Stimulated activated CD8-positive, alpha-beta memory T cell treated with anti-CD3 and anti-CD28 coated beads, Interleukin-2, amount 100 ng/mL, for 1 hour (primary cell): ENCODE measurements at places on chromosomes 7 and 10.

DNA sequence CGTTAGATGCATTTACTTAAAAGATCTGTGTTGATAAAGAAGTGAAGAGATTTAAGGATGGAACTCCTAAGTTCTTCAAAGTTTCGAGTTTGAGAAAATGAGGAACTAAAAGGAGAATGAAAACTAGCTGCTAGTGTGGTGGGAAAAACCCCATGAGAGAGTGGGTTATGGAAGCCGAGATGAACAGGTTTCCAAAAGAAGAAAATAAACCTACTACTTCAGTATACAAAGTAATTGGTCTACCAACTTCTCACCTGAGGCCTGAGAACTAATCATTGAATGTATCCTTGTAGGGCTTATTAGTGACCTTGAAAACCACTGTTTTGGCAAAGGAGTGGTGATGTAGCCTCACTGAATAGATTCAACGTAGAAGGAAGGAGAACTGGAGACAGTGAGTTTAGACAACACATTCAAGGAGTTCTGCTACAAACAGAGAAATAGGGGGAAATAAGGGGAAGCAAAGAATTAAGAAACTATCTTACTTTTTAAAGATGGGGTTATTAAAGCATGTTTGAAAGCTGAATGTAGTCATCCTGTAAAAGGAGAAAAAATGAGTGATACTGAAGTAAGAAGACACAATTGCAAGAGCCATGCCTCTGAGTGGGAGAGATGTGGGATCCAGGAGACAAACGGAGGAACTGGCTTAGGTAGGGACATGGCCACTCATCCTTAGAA lies 50.8 kb downstream of the CH25H start:
- no peak for DNase-seq

DNA sequence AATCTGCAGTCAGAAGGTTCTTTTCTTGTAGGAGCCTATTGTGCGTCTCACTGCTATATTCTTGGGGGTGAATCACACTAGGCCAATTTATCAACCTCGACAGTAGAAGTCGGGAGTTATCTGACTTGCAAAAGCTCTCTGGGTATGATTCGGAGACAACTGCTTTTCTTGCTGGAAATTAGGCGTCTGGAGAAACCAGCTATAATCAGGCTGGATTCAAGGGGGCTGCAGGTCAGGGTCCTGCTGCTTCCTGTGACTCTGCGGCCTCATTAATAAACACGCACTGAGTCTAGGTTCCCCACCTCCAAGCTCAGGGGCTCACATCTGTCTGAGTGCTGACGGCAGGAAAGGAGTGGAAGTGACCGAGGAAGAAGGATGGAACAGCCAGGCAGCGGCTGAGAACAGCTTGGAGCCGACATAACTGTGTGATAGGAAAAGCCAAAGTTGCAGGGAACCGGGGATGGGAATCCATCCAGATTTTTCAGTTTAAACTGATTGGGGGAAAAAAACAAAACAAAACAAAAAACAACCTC lies 184.6 kb downstream of the FANK1 start:
- no peak for DNase-seq

DNA sequence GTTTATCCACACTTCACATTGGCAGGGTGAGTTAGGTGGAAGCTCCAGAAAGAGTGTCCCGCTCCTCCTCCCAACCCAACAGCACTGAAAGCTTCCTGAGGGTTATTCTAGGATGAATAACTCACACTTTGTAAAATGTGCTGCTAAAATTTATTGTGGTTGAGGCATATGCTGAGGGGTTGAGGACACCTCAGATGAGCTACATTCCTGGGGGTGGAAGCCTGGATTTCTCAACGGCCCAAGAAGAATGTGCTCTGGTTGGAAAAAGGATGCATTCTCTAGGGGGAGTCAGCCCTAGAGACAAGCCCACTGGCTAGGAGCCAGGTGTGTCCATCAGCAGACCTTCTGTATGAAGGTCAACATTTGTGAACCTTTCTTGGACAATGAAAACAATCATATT lies 91.5 kb upstream of the PDE1C start:
- no peak for DNase-seq

- DNase-seq, result no peak
Observed at GRCh38 chr7:81780914-81781693, 11.3 kb upstream of the HGF start.

- no peak for DNase-seq
Observed at GRCh38 chr10:85787881-85788280, 578.7 kb downstream of the GRID1 start.

GRCh38 chr10:31660300-31660699 lies 268.3 kb downstream of the ARHGAP12 start:
- no peak for DNase-seq

- DNase-seq, result no peak
Observed at GRCh38 chr7:42010751-42011150, 226.3 kb downstream of the GLI3 start.

- DNase-seq, result peak; percentile 45
Observed at GRCh38 chr10:101032637-101033224, 1.7 kb downstream of the SFXN3 start.

GRCh38 chr7:80844916-80845315 lies 73.9 kb downstream of the SEMA3C start:
- no peak for DNase-seq

DNA sequence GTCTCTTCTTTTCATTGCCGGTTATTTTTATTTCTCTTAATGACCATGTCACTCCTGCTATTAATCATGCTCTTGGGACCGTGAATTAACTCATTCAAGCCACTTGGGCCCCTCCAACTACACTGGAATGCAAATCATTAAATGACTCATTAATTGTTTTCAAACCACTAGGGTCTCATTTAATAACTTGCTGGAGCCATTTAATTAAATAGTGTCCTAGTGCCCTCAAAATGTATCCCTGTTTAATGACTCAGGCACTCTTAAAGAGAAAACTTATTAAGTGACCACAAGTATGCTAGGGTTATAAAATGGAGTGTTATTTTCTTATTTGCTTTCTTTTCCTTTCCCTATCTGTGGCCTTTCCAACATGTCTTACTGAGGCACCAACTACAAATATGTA lies 73.0 kb downstream of the PLXDC2 start:
- no peak for DNase-seq

- DNase-seq, result no peak
Observed at GRCh38 chr7:22372863-22373262, 15.9 kb upstream of the RAPGEF5 start.

- no peak for DNase-seq
Observed at GRCh38 chr7:140146574-140146973, 30.2 kb downstream of the KDM7A start.

GRCh38 chr10:7279303-7279702 lies 131.5 kb downstream of the SFMBT2 start:
- no peak for DNase-seq

- DNase-seq, result no peak
Observed at GRCh38 chr10:48253970-48254657, 20.4 kb downstream of the FRMPD2 start.

GRCh38 chr10:103246324-103246723 lies 637 bp downstream of the RPEL1 start:
- DNase-seq, result no peak

DNA sequence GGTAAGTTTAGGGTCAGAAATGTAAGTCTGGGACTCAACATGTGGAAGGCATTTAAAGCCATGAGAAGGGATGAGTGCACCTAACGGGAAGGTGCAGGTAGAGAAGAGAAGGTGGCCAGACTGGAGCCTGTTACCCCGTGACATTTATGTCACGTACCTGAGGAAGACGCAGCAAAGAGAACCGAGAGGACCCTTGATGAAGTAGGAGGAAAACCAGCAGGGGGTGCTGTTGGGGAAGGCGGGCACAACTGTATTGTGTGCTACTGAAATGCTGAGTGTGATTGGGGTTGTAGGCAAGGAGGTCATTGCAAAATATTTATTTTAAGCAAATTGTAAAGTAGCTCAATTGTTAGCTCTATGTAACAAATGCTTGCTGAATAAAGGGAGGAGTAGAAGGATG lies 338.2 kb upstream of the PRKCQ start:
- DNase-seq, result peak; percentile 49

GRCh38 chr7:80770061-80770460 lies 131.6 kb downstream of the CD36 start:
- DNase-seq, result no peak

- DNase-seq, result no peak
Observed at GRCh38 chr10:100829097-100829870, 83.5 kb upstream of the SLF2 start.

- no peak for DNase-seq
Observed at GRCh38 chr7:101237206-101238067, at the start of gene CLDN15. Gene CLDN15 (minus strand): TSS chr7:101237802. CDS start chr7:101237581, 221 bp downstream.

DNA sequence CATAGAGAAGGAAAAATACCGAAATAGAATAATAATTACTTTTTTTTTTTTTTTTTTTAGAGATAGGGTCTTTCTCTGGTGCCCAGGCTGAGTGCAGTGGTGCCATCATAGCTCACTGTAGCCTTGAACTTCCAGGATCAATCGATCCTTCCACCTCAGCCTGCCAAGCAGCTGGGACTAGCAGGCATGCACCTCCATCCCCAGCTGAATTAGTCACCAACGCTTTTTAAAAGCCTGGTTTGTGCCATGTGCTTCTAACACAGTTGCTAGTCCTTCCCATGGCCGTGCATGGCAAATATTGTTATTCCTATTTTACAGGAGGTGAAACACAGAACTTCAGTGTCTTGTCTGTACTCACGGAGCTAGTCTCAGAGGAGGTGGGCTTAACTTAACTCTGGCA lies 23.2 kb downstream of the LYZL2 start:
- no peak for DNase-seq

GRCh38 chr10:68600041-68600778 lies 40.1 kb downstream of the TET1 start:
- DNase-seq, result peak; percentile 1

DNA sequence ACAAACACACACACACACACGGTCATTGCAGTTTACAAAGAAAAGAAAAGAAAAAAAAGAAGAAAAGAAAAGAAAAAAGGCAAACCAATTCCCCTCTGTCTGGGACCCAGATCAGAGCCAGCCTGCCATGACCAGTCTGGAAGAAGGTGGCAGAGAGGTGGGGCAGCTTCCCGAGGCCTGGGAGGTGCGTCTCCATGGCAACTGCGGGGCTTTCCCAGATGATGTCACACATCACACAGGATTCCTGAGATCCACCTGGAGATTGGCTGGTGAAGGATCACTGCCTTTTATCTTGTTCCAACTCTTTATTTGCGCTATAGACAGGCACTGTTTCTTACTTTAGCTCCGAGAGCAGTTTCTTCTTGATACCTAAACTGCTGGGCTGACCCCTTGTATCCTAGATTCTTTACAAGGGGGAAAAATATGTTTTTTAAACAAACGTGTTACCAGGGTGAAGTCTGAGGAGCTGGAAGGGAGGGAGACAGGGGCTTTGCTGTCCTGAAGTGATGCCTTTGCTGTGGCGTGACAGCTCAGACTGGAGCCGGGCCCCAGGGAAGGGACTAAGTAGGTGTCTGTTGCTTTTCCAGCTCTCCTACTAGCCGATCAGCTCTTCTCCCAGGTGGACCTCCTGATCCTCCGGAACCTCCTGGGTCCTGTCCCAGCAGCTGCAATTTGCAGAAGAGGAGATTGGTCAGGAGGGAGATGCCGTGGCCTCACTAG lies 298.5 kb downstream of the KLF6 start:
- DNase-seq, result no peak

DNA sequence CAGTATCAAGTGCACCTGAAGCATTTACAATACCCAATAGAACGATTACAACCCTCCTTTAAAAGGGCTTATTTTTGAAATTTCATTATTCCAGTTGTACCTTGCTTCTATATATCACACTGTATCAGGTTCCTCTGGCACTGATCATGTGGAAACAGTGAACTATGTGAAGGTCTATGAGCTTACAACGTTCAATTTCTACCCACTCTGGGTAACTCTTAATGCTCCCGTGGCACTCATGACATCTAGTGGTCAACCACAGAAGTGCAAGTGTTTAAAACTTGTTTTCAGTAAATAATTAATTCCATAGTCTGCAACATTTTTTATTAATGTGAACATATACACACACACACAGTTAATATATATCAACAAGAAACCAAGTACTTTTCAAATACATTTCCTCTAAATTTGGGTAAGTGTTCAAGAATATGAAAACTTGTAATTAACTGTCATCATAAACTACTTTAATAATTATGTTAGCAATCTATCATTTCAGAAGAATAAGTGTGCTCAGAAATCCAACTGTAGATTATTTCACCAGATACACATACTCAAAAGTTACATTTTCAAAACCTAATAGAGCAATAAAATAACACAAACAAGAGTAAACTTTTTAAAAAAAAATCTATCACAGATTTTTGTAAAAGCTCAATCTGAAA lies 61.0 kb downstream of the MPP7 start:
- DNase-seq, result no peak

DNA sequence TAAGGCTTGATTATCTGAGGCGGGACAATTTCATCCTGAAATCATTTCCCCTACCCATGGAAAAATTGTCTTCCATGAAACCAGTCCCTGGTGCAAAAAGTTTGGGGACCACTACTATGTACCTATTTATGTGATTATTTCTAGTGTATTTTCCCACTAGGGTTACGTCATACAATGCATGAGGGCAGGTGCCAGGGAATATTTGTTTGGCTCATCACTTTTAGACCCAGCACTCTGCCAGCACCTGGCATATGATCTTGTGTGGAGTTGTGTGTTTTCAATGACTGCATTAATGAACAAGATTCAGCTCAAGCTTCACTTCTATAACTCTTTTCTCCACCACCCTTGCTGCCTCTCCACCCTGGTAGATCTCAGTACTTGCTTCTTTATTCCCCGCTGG lies 73.3 kb upstream of the TNKS2 start:
- DNase-seq, result no peak

DNA sequence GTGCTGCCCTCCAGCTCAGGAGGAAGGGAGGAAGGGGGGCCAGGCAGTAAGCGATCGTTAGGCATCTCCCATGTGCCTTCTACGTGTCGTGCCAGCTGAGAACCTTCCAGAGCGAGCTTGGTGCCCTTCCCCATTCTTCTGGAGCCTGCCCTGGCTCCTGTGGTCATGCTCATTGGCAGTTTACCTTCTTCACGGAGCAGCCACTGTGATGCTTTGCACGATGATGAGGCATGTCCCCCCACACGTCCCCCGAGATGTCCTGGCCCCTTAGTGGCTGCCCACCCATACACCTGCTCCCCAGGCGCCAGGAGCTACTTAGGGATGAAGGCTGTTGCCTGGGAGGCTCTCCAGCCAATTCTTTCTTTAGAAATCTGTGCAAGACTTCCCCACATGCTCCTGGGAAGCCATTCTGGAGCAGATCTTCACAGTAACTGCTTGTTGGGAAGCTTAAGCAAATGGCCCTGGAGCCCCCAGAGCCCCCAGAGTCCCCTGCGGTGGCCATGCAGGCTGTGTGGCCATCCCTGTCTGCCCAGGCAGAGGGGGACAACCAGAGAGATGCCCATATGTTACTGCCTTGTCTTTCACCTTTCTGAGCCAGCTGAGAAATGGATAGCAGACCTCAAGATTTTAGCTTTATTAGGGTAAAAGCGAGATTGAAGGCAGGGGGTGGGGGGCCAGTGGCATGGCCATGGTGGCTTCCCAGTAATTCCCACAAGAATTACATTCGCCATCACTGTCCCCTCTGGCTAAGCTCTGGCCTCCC lies 199.0 kb downstream of the EBF3 start:
- no peak for DNase-seq

- DNase-seq, result no peak
Observed at GRCh38 chr7:105199386-105199785, 185.4 kb downstream of the KMT2E start.
